ENCODE measurements at places on chromosomes 11 and 22. TPM values are rescaled to one million over a fixed set of nuclear protein-coding genes. Genes with fewer than 3 reads are reported as not detected.
A peak's percentile ranks its signal among the peaks of the same experiment; 100 is the strongest.

GRCh38 chr11:46247659-46248058, 29.8 kb upstream of the CREB3L1 start:
- no peaks in the 10 kb centered on the region for H3K27me3 ChIP-seq
- no peak for DNase-seq
- H3K27ac ChIP-seq = no peak overlapping the region
- no peak overlapping the region for H3K4me3 ChIP-seq
- no peaks in the 10 kb centered on the region for H3K36me3 ChIP-seq
- peaks cover 11% of the 10 kb centered on the region for H3K4me1 ChIP-seq

DNA sequence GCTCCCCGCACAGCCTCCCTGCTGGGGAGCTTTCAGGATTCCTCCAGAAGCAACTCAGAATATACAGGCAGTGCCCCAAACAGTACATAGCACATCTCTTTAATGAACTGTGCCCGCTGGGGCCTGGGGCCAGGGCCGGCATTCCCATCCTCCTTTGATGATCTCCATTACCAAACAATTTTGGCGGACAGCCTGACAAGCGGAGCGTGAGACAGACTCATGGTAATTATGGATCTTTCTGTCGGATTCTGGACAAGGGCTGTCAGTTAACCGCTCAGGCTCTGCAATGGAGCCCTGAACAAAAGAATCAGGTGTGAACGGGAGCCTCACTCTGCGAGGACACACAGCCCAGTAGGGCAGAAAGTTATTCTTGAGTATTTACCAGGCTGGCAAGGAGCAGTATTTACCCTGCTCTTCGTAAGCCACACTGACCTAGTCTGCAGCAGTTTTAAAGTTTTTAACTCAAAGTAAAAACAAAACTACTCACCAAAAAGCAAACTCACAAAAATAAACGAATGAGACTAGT, 174.0 kb downstream of the TBC1D22A start:
- H3K27me3 ChIP-seq = no peaks in the 10 kb centered on the region
- H3K36me3 ChIP-seq = no peaks in the 10 kb centered on the region
- no peak for DNase-seq
- H3K4me1 ChIP-seq = peaks cover 37% of the 10 kb centered on the region
- H3K4me3 ChIP-seq = no peak overlapping the region

GRCh38 chr11:95563173-95563572, 226.4 kb downstream of the FAM76B start:
- no peak overlapping the region for H3K27ac ChIP-seq
- no peaks in the 10 kb centered on the region for H3K36me3 ChIP-seq
- no peaks in the 10 kb centered on the region for H3K27me3 ChIP-seq
- no peak overlapping the region for H3K4me3 ChIP-seq
- no peaks in the 10 kb centered on the region for H3K4me1 ChIP-seq

GRCh38 chr11:14054116-14055107, 91.9 kb downstream of the SPON1 start:
- H3K36me3 ChIP-seq = no peaks in the 10 kb centered on the region
- peak; percentile 34 for DNase-seq
- peaks cover 39% of the 10 kb centered on the region for H3K27me3 ChIP-seq
- peak overlapping the region; percentile 34 for H3K27ac ChIP-seq
- H3K4me3 ChIP-seq = no peak overlapping the region

GRCh38 chr11:124481365-124482323, 36.1 kb upstream of the OR8B8 start:
- peaks cover 10% of the 10 kb centered on the region for H3K27me3 ChIP-seq
- H3K4me3 ChIP-seq = peak overlapping the region; percentile 52
- H3K36me3 ChIP-seq = no peaks in the 10 kb centered on the region
- H3K4me1 ChIP-seq = no peaks in the 10 kb centered on the region

OR51I1 gene
- not detected for total RNA-seq

NCAM1 gene
- total RNA-seq = 332 TPM

HMGXB4 gene
- 8.6 TPM for total RNA-seq

CHRM1 gene
- not detected for total RNA-seq

IGLL1 gene
- total RNA-seq = not detected

CUL5 gene
- 42.5 TPM for total RNA-seq

All from left ventricle myocardium inferior (tissue), 1 donor.